ENCODE measurements at places on chromosomes 11 and 22.

DNA sequence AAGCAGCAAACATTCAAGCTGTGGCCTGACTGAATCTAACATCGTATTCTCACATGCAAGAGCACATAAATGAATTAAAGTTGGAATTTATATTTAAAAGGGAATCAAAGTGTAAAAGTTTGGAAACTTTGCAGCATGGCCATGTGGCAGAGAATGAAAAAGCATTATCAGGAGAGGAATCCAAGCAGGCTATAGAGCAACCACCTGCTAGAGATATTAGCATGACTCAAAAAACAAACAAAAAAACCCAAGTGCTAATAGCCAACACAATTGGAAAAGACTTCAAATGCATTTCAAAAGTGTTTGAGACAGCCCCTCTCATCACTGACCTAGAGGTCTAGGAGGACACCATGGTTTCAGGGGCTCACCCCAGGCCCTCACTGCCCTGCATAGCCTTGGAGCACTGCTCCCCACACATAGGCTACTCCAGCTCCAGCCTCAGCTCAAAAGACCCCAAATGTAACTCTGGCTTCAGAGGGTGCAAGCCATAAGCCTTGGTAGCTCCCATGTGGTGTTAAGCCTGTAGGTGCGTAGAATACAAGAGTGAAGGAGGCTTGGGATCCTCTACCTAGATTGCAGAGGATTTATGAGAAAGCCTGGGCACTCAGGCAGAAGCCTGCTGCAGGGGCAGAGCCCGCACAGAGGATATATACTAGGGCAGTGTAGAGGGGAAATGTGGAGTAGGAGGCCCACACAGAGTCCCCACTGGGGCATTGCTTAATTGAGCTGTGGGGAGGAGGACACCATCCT is 1.7 kb upstream of the KRTAP5-7 start:
- DNase-seq = no peak

GRCh38 chr11:74925281-74925680 is 23.6 kb downstream of the XRRA1 start:
- DNase-seq = no peak

- peak; percentile 51 for DNase-seq
Observed at GRCh38 chr11:10930224-10930971, 72.5 kb upstream of the ZBED5 start.

GRCh38 chr22:50724616-50725015 is 13.4 kb upstream of the ACR start:
- DNase-seq = no peak

DNA sequence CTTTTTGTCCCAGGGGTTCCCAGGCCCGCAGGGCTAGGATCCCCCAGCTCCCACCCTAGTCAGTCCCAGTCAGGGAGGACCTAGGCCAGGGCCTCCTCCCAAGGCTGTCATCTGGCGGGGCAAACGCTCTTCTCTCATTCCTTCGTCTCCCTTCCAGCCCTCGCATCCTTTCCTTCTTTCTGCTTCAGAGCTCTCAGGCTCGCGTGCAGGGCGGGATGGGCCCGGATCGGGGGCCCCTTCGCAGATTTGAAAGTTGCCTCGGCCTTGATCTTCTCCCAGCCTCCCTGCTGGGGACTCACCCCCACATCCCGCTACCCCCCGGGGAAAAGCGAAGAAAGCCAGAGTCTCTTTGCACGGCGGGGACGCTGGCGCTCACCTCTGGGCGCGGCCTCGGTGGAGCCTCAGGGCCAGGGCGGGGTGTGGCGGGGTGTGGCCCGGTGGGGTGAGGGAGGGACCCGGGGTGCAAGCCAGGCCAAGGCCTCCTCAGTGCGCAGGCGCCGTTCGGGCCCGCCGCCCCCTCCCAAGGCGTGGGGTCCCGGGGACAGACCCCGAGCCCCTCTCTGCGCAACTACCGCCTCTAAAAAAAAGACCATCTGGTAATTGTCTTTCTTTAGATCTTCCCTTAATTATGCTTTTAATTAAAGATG is 14.8 kb upstream of the PAX6 start:
- no peak for DNase-seq

- no peak for DNase-seq
Observed at GRCh38 chr11:20247591-20248007, 87.3 kb upstream of the DBX1 start.

DNA sequence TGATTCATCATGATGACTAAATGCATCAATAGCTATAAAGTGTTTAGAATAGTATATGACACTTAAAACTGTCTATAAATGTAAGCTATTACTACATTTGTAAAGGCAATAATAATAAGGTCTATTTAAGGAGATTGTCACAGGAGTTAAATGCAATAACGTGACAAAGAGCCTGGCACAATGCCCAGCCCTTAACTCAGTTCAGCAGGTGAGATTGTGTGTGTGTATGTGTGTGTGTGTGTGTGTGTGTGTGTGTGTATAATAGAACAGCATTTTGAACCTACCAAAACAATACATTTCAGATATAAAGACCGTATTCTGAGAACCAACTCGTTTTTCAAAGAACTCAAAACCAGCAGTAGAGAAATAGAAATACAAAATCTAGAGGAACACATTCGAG is 177.5 kb downstream of the MYO18B start:
- no peak for DNase-seq

GRCh38 chr11:131866535-131867400 is 496.4 kb downstream of the NTM start:
- no peak for DNase-seq

GRCh38 chr11:26088391-26088790 is 243.5 kb upstream of the ANO3 start:
- DNase-seq = no peak

- DNase-seq = peak; percentile 47
Observed at GRCh38 chr11:116871248-116871647, 33.8 kb upstream of the APOA1 start.

GRCh38 chr11:57699813-57700212 is 12.2 kb downstream of the MED19 start:
- no peak for DNase-seq

DNA sequence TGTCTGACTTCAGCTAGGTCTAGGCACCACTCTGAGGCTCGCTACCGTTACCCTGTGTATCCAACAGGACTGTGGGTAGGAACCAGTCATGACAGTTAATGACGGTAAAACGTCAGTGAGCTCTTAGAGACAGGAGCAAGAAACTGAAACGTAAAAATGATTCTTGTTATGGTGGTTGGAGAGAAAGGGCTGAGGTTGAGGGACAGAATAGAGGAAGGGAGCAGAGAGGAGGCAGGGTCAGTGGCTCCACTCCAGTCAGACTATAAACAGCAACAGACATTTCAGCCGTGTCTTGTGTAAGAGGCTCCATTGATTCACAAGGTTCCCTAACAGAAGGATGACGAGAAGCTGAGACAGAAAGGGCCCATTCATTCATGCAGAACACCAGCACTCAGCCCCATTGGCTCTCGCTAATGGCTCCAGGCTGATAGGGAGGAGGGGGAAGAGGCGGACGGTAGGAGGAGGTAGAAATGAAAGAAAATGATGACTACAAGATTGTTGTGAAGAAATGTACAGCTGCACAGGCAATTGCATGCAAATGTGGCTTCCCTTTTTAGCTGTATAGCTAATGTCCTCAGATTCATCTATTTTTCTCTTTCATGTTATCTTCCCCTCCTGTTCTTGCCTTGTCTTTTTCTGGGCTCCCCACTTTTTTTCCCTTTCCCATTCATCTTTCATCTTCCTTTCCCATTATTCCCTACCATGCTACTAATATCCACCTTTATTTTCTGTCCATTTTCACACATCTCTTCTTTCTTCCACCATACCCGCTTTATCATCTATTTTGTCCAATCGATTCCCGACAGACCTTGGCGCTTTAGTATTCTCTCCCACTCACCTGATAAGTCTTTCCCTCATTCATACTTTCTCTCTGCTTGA is 34.3 kb downstream of the ETS1 start:
- peak; percentile 93 for DNase-seq

DNA sequence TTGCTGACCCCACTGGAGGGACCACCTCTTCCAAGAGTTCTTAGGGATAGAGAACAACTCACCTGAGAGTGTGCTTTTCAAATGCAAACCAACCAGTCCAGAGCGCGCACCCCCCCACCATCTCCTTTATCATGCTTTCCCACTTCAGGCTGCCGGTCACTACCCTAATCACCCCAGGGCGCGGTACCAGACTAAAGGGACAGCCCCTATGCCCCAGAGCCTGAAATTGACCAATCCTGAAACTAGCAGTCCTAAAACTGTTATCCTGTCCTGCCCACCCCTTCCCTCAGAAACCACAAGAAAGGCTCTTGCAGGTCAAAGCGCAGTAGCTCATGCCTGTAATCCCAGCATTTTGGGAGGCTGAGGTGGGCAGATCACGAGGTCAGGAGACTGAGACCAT is 37.0 kb downstream of the NEAT1 start:
- no peak for DNase-seq

DNA sequence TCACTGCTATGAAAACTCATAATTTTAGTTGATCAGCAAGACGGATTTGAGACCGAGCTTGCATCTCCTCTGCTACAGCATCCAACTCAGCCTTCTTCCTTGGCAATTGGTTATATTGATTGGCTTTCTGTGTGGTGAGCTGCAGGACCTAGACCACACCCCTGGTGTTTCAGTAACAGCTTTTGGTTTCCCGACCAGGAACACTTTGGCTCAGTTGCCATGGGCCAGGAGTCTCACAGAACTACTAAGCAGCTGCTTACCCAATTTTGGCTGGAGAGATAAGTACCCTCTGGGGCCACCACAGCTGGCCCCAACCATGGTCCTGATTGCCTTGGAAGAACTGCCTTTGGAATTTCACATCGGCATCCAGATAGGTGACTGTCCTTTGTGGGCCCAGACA is at the start of gene GLYATL1:
Gene GLYATL1, plus strand, starts transcription at position 212 of the 400 bp plus-strand sequence. CDS start 7,600 bp downstream, outside the sequence.
- DNase-seq = no peak

DNA sequence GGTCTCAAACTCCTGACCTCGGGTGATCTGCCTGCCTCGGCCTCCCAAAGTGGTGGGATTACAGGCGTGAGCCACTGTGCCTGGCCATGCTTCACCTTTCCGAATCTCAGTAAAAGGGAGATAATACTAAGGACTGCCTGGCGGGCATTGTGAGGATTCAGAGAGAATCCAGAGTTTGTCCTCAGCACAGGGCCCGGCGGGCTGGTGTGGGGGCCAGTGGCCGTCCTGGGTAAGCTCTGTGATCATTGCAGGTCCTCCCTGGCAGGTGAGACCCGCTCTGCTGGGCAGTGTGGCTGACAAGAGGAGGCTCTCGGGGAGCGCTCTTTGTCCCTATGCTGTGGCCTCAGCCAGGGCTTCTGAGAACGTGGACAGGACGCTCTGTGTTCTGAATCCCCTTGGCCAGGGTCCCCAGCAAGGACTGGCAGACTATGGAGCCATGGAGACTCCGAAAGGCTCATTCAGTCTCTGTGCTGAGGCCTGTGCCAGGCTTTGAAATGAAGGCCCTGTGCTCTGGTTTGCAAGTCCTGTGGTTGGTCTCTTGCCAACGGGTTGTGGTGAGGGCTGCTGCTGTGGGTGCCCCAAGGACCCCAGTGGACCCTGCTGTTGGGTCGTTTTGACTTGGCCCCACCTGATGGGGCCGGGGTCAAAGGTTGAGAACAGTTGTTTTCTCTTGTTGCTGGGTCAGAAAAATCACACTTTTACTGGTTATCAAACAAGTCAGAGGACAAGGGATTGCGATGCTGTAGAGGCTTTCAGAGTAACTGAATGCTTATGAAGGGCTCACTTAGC is 2.1 kb downstream of the TPCN2 start:
- no peak for DNase-seq

DNA sequence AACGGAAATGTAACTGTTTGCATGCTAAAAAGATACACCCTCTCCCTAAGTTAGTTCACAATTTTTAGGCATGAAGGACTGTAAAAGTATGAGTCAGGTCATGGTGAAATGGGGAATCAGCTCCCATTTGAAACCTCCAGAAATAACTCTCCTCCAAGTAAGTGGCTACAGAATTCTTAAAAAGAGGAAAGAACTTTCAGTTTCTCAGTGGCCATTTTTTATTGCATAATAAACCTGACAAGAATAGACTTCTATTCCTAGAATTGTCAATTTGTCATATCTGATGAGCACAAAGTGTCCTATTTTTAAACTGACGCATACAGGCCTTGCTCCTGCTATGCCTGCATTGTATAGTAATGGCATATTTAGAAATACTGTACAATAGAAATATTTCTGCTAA is 612.2 kb downstream of the CNTN5 start:
- peak; percentile 48 for DNase-seq

GRCh38 chr11:102361086-102362031 is 14.3 kb downstream of the BIRC2 start:
- no peak for DNase-seq

GRCh38 chr22:26615830-26616435 is 1.9 kb downstream of the CRYBB1 start:
- no peak for DNase-seq

DNA sequence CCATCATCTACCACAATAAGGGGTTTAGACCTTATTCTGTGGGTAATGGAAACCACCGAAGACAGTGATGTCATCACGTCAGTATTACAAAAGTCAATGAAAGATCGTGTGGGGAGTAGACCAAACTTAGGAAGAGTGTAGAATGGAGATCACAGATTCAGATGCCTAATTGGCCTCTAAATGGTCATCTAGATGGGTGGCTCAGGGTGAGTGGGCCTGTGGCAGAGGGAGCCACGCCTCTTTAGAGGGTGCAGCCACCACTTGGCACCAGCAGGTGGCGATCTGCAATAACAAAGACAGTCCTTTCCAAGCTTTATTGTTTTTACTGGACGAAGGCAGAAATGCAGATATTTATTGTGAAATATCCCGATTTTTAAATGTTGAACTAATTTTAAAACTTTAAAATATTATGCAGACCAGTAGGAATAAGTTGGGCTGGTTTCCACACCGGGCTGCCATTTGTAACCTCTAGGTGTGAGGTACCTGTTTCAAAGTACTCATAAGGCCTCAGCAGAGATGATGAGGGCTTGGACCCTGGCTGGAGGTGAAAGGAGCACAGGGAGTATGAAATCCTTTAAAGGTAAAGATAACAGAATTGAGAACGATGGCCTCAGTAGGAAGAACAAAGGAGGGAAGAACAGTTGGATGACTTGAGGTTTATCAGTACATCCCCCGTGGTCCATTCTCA is 222.0 kb downstream of the DBX1 start:
- DNase-seq = peak; percentile 52

- DNase-seq = no peak
Observed at GRCh38 chr11:74695705-74696280, 35.4 kb downstream of the CHRDL2 start.

GRCh38 chr11:1479678-1480118 is 6.9 kb downstream of the MOB2 start:
- no peak for DNase-seq

GRCh38 chr11:45482331-45482730 is 183.1 kb downstream of the CHST1 start:
- DNase-seq = no peak

DNA sequence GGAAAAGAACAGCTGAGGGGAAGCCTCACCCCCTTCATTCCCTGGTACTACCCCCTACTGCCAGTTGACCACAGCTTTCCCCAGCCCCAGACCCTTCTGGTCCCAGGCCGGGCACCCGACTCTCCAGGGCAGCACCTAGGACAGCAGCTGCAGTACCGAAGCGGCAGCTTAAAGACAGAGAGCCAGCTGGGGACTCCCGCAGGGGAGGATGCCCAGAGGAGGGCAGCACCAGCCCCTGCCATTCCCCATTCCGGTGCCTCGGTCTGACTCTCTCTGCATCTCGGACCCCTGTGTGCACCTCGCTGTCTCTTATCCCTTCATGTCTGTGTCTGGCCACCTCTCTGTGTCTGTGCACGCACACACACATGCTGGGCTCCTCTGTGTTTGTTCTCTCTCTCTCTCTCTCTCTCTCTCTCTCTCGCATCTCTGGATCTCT is 9.4 kb downstream of the IGSF9B start:
- DNase-seq = no peak
